ENCODE measurements at places on chromosomes 7 and 10.

- no peak for DNase-seq
Measured at GRCh38 chr7:16528520-16528919, 1.9 kb downstream of the LRRC72 start.

DNA sequence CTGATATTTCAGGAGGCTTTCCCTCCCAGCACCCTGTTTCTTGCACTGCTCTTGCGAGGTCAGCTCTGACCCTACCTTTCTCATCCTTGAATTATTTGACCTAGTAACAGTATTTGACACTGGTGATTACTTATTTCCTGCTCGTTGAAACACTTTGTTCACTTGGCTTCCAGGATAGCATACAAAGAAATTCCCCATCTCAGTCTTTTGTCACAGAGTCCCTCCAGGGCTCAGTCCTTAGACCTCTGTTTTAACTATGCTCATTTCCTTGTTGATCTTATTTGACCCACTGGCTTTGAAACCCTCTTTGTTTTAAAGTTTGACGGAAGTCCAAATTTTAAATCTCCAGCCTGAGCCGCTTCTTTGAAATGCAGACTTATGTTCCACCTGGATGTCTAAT lies 29.9 kb downstream of the BMPR1A start:
- DNase-seq = no peak

GRCh38 chr7:18457832-18458231 lies 37.7 kb upstream of the HDAC9 start:
- DNase-seq = no peak

DNA sequence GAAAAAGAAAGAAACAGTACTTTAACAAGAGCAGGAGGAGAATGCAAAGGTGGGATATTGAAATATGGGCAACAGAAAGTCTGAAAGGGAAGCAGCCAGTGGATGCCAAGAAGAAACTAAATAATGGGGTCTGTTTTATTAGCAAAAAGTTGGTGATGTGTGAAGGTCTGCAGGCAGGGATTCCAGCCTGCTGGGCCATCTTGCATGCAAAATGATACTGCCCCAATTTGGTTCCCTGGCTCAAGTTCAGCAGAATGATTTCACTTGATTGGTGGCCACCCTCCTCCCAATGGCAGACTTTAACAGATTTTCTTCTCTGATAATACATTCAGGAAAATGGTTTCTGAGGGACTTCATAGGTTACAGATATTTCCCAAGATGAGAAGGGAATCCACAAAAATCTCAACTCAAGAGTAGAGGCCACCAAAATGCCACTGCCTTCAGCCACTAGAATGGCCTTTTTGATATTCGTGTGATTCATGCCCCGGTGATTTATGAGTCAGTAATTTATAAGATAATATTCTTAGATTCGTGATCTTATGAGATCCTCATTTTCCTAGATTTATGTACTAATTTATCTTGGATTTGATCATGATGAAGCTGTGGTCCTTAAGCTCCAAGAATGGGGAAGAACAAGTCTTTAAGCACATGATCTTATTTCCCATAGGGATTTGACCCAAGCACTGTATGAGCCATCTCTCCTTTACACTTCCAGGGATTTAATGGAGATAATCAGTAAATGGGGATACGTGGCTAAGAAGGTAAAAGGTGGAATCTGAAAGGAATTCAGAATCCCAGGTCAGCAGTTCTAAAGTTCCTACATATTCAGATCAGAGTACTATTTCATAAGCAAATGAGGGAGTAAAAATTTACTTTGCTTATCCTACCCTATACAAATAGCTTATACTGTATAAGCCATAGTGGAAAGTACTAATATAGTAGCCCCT lies 32.3 kb upstream of the ADD3 start:
- no peak for DNase-seq

GRCh38 chr10:37220866-37221265 lies 95.5 kb downstream of the ANKRD30A start:
- DNase-seq = no peak

GRCh38 chr10:21813946-21814345 lies 189.6 kb downstream of the DNAJC1 start:
- DNase-seq = no peak

- DNase-seq = no peak
Measured at GRCh38 chr10:43822631-43823580, 174.2 kb upstream of the ZNF32 start.

DNA sequence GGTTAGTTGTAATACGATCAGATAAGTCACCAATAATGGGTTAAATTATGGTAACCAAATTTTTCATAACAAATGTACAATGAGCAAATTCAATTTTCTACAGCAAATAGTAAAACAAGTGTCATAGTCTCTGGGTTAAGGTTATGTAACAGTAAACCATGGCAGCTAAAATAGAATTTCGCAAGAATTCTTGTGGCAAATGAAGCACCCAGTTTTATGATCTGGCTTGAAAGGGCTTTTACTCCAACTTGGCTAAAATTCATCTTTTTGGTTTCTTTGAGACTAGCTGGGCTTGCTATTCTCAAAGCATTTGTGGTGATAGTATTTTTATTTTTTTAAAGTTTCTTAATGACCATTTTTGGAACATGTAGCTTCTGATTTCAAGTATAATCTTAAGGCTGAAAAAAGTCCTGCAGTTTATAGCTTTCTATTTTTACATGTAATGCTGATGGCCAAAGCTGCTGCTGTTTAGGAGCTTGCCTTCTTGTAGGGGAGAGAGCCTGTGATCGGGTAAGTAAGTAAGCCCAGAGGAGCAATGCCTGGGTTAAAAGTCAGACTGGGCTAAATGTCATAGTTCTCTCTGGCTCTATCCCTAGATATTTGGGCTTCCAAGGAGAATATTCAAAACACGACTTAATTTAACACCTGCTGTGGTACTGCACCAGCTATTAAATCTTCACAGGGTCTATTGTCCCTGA lies 55.5 kb upstream of the SYPL1 start:
- no peak for DNase-seq

DNA sequence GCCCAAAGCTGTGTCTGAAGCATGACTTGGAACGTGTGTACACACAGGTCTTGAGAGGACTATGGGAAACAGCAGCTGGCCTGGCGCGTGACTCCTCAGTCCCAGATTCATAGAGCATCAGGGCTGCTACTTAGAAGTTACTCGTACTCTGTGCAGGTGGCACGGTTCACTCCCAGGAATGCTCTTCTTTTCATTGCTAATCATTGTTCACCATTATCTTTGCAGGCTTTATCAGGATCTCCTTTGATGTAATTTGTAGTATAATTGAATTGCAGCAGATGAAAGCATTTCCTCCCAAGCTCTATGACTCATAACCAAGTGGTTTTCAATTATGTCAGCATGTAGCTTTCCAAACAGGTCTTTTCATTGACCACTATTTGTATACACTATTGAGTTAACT lies 938.9 kb downstream of the NRG3 start:
- no peak for DNase-seq

GRCh38 chr7:18053177-18053928 lies 25.7 kb upstream of the PRPS1L1 start:
- DNase-seq = no peak

- no peak for DNase-seq
Measured at GRCh38 chr10:121624836-121625486, 26.7 kb upstream of the FGFR2 start.

DNA sequence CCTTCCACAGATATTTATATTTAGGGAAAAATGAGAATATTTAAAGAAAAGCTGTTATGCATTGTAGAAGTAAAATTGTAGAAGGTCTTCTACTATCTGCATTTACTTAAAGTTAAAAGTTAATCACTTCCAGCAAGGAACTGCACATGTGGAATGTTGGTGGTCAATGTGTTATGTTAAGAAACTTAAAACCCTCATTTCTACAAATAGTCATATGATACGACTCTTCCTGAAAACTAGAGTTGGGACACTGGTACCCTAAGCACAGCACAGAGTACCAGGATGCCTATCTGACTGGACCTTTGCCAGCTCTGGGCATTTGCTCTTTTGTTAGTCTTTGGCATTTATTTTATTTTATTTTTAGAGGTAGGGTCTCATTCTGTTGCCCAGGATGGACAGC lies 524.2 kb upstream of the GALNT17 start:
- DNase-seq = no peak

DNA sequence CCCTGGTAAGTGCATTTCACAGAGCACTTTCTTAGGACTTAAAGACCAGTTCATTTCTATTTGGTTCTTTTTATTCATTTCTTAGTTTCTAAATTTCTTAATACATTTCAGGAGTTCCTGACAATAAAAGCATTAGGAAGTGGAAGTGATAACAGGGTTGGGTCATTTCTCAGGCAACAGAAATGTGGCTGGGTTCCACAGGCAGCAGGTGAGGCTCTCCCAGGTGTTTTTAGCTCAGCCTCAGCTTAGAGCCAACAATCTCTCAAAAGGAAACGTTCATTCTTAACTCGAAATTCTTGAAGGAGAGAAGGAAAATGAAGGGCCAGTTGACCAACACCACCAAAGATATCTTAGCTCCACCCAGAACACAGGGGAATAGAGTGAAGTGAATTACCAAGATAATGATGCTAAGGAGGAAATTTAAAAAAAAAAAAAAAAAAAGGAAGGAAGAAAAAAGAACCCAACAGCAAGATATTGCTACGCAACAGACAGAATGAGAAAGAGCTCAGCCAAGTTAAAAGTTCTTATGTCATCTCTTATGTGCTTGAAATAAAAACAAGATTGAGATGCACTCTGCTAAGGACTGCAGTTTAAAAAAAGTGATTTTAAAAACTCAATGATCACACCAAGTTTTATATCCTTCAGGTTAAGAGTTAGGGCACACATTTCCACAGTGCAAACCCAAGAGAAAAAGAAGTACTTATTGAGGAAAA lies 230.1 kb downstream of the GLI3 start:
- no peak for DNase-seq

- no peak for DNase-seq
Measured at GRCh38 chr7:22420973-22421635, 64.2 kb upstream of the RAPGEF5 start.

- no peak for DNase-seq
Measured at GRCh38 chr7:139893461-139893860, 64.4 kb downstream of the TBXAS1 start.

- no peak for DNase-seq
Measured at GRCh38 chr10:4291990-4292389, 507.0 kb upstream of the KLF6 start.

DNA sequence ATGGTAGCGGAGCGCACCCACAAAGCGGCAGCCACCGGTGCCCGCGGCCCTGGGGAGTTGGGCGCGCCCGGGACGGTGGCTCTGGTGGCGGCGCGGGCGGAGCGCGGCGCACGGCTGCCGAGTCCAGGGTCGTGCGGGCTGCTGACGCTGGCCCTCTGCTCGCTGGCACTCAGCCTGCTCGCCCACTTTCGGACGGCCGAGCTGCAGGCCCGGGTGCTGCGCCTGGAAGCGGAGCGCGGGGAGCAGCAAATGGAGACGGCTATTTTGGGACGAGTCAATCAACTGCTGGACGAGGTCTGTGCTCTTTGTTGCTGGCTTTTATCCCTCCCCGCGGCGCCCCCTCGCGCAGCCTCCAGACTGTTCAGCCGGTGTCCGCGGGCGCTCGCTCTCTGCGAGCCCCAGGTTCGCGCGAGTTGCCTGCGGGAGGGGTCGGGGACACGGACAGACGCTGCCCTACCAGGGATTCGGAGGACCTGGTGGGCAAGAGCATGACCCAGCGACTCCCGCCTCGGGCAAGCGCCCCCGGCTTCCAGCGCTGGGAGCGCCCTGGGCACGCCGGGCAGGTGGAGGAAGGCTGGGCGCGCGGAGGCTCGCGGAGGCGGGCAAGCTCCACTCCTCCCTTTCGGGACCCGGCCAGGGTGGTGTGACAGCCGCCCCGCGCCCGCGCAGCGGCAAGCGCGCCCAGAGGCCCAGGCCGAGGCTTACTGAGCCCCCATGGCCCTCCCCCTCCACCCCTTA lies 887 bp downstream of the COL13A1 start:
- DNase-seq = no peak

GRCh38 chr7:101988513-101988912 lies 171.1 kb downstream of the CUX1 start:
- DNase-seq = no peak

GRCh38 chr10:3173171-3173878 lies 743 bp upstream of the PITRM1 start:
- DNase-seq = peak; percentile 72

GRCh38 chr10:16648366-16648765 lies 126.7 kb upstream of the C1QL3 start:
- DNase-seq = no peak

GRCh38 chr10:35423505-35424306 lies 87.4 kb downstream of the CCNY start:
- DNase-seq = no peak

DNA sequence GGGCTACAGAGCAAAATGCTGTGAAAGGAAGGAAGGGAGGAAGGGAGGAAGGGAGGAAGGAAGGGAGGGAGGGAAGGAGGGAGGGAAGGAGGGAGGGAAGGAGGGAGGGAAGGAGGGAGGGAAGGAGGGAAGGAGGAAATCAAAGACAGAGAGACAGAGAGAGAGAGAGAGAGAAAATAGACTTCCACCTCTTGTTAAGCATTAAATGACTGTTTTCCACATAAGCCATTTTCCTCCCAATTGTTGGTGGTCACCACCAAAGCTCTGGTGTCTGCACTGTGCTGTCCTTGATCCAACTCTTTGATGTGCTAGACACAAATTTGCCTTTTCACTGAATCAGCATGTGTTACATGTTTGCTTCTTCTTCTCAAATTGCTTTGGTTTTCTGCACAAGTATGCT lies 90.7 kb upstream of the INHBA start:
- no peak for DNase-seq

DNA sequence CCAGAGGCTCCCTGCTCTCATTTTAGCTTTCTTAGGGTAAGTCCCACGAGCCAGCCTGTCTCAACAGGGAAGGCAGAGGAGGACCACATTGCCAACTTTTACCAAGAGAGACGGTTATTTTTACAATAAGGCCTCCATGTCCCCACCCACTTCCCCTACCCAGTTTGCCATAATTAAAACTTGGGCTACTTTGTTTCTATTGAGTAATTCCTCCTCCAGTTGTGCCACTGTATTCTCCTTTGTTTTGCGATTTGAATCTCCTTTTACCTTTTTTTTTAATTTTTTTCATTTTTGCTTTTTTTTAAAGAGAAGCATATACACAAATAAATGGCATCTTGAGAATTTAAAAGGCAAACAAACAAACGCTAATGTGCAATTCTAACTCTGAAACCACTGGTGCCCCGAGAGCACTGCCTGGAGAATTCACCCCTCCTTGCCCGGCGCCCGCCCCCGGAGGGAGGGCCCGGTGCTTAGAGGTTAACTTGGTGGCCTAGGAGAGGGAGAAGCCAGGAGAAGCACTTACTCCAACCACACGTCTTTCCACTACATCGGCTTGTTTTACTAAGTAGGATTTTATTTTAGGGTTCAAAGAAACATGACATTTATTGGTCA lies 282.3 kb downstream of the USP6NL start:
- no peak for DNase-seq

GRCh38 chr10:25768167-25768566 lies 165.9 kb upstream of the MYO3A start:
- no peak for DNase-seq

Data from DMS79 (cell line).